ENCODE measurements at places on chromosomes 16 and 17.
A peak's percentile ranks its signal among the peaks of the same experiment; 100 is the strongest.

- no peak for DNase-seq
Measured at GRCh38 chr17:6706996-6707395, 6.2 kb downstream of the SLC13A5 start.

DNA sequence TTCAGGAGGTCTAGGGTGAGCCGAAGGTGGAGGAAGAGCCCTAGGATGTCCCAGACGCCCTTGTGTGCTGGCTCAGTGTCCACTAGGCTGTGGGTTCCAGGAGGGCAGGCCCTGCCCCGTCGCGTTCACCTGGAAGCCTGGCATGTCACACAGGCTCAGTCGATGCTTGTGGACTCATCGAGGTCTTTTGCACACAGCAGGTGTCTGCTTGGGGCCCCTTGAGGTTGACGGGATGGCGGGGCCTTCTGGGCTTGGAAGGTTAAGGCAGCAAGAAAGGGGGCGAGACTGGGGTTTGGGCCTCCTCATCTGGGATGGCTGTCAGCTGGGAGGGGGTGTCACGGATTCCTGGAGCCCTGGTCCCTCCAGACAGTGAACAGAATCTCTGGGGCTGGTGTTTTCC lies 1.9 kb downstream of the RAP1GAP2 start:
- DNase-seq, result no peak

DNA sequence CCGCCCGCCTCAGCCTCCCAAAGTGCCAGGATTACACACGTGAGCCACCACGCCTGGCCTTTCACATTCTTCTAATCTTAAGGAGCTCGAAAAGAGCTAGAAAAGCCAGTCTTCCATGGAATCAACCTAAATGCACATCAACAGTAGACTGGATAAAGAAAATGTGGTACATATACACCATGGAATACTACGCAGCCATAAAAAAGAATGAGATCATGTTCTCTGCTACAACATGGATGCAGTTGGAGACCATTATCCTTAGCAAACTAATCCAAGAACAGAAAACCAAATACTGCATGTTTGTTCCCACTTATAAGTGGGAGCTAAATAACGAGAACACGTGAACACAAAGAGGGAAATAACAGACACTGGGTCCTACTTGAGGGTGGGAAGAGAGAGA lies 3.1 kb downstream of the CTC1 start:
- DNase-seq, result no peak

- no peak for DNase-seq
Measured at GRCh38 chr17:49687878-49688491, 10.1 kb upstream of the SPOP start.

DNA sequence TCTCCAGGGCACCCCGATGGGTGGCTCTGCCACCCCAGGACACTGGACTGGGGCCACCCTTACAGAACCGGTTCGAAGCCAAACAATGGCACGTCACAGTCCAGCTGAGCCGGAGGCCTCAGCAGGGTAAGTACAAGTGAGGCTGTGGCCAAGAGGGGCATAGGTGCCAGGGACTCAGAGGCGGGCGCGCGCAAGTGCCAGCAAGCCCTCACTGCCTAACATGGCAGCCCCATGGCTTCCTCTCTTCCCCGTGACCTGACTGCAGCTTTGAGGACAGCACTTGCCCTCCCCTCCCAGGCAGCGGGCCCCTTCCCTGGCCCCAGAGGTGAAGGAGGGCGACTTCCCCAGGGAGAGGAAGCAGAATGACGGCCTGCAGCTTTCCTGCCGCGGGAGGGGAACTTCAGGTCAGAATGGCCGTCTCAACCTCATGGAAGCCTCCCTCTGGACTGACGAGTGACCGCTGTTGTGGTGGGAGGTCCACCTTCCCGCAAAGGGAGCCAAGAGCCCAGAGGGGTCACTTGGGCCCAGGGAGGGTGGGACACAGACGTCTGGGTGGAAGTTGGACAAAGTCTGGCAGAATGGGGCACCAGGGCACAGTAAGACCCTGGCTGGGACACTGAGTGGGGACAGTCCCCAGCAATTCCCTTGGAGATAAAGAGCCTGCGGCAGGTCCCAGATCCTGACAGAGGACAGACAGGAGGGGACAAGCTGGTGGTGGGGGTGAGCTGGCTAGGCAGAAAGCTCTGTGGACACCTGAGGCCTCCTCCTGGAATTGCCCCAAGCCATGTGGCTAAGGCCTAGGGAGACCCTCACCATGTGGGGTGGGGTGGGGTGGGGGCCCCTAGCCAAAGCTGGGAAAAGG lies 52.1 kb upstream of the TOB1 start:
- DNase-seq, result no peak

DNA sequence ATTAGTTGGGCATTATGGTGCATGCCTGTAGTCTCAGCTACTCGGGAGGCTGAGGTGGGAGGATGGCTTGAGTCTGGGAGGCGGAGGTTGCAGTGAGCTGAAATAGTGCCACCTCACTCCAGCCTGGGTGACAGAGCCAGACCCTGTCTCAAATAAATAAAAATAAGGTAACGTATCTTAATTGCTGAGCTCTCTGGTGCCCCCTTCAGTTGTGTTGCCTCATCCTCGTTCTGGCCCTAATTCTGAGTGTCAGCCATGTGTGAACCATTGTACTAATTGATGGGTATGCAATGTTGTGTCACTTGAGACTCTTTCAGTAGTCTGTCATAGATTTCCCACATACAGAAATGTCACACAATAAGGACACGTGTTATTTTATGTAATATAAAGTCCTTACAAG lies 363.1 kb upstream of the RBFOX1 start:
- no peak for DNase-seq

GRCh38 chr16:29984137-29984763 lies 10.6 kb downstream of the TAOK2 start:
- DNase-seq, result no peak

DNA sequence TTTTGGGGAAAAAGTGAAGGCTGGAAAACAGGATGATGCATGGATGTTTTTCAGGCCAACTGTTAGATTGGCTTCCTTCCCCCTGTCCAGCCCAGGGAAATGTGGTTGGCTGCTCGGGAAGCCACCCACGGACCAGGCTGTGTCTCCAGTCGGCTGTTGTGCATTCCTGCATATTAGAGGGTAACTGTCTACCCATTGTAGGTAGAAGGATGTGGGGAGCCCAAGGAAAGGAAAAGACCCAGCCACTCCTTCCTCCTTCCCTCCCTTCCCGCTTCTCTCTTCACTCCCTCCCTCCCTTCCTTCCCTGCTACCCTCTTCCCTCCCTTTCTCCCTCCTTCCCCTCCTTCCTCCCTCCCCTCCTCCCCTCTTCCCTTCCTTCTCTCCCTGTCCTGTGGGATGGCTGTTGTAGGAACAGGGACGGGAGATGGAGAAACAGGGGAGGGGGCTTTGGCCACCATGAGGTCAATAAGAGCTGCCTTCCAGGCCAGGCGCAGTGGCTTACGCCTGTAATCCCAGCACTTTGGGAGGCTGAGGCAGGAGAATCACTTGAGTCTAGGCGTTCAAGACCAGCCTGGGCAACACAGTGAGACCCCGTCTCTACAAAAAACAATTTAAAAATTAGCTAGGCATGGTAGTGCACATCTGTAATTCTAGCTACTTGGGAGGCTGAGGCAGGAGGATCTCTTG lies 16.9 kb downstream of the SYT17 start:
- DNase-seq, result no peak

DNA sequence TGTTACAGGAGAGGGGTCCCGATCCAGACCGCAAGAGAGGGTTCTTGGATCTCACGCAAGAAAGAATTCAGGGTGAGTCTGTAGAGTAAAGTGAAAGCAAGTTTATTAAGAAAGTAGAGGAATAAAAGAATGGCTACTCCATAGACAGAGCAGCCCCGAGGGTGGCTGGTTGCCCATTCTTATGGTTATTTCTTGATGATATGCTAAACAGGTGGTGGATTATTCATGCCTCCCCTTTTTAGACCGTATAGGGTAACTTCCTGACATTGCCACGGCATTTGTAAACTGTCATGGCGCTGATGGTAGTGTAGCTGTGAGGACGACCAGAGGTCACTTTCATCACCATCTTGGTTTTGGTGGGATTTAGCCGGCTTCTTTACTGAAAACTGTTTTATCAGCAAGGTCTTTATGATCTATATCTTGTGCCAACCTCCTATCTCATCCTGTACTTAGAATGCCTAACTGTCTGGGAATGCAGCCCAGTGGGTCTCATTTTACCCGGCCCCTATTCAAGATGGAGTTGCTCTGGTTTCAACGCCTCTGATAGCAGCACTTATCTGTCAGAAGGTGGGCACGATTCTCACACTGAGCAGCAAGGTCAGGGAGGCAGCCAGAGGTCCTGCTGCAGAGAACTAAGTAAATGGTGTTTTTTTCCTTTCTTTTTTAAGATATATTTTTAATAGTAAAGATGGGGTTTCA lies 26.5 kb upstream of the XYLT2 start:
- no peak for DNase-seq

GRCh38 chr16:4913774-4914525 lies 23.0 kb downstream of the PPL start:
- DNase-seq, result no peak

- no peak for DNase-seq
Measured at GRCh38 chr17:68832109-68832802, 122.9 kb downstream of the ABCA8 start.

DNA sequence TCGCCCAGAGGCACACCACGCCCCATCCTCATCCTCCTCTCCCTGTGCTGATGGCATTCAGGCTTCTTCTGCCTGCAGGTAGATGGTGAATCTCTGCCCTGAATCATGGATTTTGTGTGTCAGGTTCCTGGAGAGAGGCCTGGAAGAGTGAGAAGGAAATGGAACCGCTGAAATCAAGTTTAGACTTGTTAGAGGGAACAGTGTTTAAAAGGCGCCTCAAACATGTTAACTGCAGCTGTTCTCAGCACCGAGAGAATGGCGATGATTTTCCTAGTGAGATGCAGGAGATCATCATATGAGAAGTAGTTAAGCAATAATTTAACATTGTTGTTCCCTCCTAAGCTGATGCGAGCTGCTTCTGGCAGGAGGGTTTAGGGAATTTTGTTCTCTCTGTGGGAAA lies 744.4 kb upstream of the EEF2KMT start:
- no peak for DNase-seq

DNA sequence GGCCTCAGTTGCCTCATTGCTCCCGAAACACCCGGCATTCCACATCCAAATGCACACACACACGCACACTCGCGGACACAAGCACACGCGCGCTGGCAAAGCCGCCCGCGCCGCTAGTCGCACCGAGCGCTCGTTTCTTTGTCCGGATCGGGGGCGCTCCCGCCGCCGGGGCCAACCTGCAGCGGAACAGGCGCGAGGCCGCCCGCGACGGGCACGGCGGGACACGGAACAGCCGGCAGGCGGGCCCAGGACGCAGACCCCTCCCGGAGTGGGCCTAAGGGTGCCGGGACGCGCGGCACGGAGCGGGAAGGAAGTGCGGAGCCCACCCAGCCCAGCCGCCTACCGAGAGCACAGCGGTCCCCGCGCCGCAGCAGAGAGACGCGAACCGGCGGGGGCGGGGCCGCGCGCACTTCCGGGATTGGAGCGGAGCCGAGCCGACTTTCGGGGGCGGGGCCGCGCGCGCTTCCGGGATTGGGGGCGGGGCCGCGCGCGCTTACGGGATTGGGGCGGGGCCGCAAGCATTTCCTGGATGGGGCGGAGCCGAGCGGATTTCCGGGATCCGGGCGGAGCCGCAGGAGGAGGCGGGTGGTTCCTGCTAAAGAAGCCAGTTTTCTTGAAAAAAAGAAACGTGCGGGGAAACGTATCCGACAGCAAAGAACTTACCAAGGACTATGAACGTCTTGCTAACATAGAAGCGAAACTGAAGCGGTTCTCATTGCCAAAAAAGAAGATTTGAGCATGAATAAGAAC lies at the start of gene CYBC1:
Gene CYBC1 (minus strand): TSS at position 396 of the 750 bp plus-strand sequence. CDS start 1,498 bp downstream, outside the sequence.
- peak; percentile 86 for DNase-seq

DNA sequence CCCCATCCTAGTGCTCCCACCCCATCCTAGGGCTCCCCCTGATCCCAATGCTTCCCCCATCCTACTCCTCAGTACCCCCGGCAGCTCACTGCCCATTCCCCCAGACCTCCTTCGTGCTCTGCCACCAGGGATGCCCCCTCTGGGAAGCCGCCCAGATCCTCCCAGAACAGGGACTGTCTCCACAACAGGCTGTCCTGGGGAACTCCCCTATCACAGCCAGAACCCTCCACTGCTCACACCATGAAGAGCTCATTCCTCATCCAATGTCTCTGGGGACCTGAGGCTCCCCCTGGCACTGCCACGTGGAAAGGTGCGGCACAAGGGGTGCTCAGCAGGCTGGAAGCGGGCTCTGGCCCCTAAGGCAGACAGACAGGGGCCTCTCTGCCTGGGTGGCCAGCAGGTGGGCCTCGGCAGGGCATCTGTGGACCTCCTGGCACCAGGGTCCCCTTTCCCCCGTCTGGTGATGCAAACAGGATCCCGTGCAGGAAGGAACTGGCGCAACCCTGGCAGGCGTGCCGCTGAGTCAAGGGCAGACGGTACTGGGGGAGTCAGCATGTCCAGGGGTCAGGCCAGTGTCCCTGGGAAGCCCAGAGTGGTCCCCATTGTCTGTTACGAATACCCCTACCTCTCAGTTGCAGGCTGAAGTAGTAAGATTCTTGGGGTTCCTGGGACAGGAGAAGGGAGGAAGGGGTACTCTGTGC lies 14.8 kb upstream of the PVALEF start:
- DNase-seq, result no peak

DNA sequence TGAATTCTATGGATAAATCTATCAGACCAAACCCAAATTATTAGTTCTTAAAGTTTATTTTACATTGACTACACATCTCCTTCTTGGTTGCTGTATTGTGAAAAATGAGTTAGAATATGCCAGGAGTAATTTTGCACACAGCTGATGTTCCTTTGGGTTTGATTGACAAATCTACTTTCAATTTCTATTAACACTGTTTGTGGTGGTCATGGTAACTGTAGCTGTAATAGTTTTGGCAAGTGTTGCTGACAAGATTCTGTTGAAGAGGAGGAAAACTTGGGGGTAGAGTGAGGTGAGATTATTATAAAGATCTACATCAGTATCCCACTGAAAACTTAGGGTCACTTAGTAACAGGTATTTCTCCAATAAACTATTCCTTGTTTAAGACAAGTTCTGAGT lies 30.3 kb downstream of the MRTFB start:
- no peak for DNase-seq

- DNase-seq, result no peak
Measured at GRCh38 chr16:24869033-24869432, 23.3 kb downstream of the SLC5A11 start.

DNA sequence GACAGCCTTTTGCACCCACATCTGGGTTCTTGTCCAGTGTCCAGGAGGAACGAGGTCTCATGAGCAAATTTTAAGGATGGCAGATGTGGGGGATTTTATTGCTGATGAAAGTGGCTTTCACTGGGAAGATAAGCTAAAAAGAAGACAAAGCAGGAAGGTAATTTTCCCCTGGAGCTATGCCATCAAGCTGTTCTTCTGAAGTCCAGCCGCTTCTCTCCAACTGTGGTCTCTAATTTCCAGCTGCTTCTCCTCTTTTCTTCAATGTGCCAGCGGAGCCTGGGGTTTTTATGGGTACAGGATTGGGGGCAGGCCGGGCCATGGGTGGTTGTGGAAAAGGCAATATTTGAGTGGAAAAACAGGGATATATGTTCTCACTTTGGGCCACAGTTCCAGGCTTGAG lies 430.8 kb downstream of the WWOX start:
- no peak for DNase-seq

All from NCI-H1092 (cell line).